ENCODE measurements at places on chromosomes 12 and 14. TPM values are rescaled to one million over a fixed set of nuclear protein-coding genes. Genes with fewer than 3 reads are reported as not detected.

KCNC2 gene
- 19.7 TPM for total RNA-seq

CD69 gene
- total RNA-seq, result not detected

MARK3 gene
- total RNA-seq, result 223 TPM

CIT gene
- 24.4 TPM for total RNA-seq

HVCN1 gene
- total RNA-seq, result 6.9 TPM

All from parietal lobe (tissue), 2 donors.